ENCODE measurements at places on chromosomes 1 and 21. TPM values are rescaled to one million over a fixed set of nuclear protein-coding genes. Genes with fewer than 3 reads are reported as not detected.

DNA sequence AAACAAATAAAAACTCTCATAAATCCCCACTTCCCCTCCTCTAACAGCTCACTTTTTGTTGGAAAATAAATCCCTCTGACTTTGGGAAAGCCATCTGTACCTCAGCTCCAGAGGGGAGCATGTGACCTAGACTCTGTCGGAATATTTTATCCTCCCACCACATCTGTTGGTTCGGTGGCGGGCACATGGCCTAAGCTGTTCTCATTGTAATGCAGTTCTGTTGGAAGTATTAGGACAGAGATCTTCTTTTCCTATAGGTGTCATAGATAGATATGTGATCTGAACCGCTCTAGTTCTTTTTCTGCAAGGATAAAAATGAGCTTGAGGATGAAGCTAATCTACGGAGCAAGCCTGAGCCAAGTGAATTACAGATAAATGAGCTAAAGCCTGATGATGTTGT is 50.5 kb upstream of the EPS8L3 start:
- no peak for DNase-seq

Gene TMEM240
- 1.4 TPM for total RNA-seq

Gene FGR
- 49.7 TPM for total RNA-seq

Gene UQCRHL
- 1.3 TPM for total RNA-seq

Gene AMIGO1
- total RNA-seq, result 7.4 TPM

GRCh38 chr1:48710318-48710717 is 66.4 kb downstream of the BEND5 start:
- DNase-seq, result no peak

DNA sequence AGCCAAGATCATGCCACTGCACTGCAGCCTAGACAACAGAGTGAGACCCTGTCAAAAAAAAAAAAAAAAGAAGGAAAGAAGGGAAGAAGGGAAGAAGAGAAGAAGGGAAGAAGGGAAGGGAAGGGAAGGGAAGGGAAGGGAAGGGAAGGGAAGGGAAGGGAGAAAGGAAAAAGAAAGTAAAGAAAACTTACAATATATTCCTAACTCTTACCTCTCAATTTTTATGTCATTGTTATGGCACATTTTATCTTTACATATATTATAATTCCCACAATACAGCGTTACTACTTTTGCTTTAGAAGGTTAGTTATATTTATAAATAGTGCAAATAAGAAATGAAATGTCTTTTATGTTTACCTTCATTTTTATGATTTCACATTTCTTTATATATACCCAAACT is 358.7 kb downstream of the HHIPL2 start:
- DNase-seq, result no peak

DNA sequence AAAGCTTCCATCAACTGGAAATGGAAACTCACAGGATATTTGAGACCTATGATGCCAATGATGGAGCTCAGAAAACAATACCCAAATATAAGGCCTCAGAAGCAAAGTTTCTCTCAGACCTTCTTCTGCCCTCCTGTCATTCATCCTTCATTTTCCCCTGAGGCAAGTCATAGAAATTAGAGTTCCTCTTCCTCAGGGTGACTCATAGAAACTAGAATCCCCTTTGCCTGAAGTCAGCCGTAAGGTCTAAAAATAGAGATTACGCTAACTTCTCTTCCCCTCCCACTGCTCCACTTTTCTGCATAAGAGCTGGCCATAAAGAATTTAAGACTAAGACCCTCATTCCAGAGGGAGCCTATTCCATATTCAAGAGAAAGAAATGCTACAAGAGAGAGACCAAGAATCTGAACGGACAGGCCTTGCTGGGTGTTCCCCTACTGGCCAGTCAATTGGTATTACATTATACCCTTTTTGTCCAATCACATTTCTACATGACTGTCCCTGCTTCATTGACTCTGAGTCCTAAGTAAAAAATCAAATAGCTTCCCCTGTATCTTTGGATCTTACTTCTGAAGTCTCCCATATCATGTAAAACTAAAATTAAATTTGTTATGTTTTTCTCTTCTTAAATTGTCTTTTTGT is 994.9 kb downstream of the ADGRL2 start:
- DNase-seq, result no peak

GRCh38 chr21:39346206-39346605 is 2.7 kb downstream of the HMGN1 start:
- DNase-seq, result no peak

DNA sequence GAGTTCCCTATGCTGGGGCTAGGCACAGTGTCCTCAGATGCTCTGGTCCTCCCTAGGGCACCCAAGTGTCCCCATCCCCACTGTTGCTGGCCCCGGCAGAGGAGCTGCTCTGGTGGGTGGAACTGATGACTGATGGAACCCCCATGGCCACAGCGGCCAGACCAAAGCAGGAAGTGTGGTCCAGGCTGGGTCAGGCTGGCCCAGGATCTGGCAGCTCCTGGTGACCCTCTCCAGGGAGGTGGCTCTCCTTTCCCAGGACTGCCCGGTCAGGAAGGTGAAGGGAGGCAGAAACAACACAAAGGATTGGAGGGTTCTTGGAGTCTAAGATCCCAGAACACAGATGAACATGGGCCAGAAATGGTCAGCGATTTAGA is 1.1 kb downstream of the NKAIN1 start:
- DNase-seq, result no peak

- no peak for DNase-seq
Measured at GRCh38 chr1:24316645-24317044, 2.5 kb upstream of the GRHL3 start.
